ENCODE measurements at places on chromosomes 5 and 9.
A peak's percentile ranks its signal among the peaks of the same experiment; 100 is the strongest.

DNA sequence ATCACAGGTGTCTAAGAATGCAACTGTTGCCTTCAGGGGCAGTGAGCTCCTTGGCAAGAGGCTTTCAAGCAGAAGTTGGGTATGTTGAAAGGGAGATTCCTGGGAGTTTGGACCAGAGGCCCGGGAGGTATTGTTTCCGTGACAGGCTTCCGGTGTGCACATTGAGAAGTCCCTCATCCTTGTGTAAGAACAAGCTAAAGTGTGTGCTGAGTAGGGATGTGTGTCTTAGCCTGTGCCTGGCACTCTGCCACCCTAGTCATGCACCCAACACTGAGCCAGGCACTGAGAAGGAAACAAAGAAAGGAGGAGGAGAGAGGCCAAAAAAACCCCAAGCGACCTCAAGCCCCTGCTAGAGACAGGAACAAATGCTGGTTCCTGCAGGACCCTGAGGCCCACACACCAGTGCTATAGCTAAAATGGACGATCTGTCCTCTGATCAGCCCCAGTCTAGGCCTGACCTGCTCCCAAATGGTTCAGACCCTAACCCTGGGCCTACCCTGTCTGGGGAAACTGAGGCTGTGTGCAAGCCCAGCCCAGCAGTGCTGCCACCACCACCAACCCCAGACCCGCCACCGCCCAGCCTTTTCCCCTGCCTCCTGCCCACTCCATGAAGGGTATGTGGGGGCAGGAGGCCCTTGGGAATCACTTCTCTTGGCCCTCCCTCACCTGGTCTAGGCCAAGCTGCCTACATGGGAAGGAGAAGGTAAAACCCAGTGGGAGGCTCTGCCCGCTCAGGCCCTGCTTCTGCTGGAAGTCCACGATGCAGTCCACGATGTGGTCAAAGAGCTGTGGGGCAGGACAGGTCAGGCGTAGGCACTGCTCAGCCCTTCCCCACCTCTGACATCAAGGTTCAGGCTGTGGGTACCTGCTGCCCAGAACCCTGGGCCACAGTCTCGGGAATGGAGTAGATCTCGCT is 12.6 kb downstream of the HK3 start:
- DNase-seq, result no peak

GRCh38 chr9:137828527-137829259 is 48.9 kb upstream of the CACNA1B start:
- DNase-seq, result no peak

DNA sequence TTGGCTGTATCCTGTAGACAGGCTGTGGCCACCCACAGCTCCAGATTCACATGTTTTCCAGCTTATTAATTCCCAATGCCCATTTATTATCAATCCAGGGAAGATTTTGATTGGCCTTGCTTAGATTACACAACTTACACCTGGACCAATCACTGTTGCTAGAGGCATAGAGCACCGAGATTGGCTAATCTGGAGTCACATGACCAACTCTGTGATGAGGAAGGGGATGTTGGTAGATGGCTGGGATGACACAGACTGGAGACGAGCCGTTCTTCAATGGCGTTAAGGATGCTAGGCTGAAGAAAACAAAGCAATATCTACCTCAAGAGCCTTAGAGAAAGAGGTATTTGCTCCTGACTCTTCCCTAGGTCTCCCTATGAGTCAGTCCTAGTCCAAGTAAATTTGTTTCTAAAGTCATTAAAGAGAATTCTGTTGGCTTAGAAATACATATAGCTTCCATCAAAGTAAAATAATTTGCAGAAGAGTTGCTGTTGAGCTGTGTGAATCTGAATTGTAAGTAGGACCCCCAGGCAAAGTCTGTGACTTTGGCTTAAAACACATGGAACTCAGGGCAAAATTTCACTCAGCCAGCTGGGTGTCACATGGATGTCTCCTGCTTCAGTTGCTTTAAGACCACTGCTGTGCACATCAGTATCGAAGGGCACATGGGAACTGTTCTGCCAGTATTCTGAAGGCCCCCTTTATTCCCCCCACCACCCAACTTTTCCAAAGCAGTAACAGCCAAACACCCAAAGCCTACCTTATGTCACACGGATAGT is 326.4 kb upstream of the KLF4 start:
- DNase-seq, result no peak

- DNase-seq, result no peak
Observed at GRCh38 chr9:135743546-135744332, 41.8 kb downstream of the KCNT1 start.

- peak; percentile 78 for DNase-seq
Observed at GRCh38 chr5:175696139-175696854, 38.4 kb downstream of the HRH2 start.

- DNase-seq, result no peak
Observed at GRCh38 chr5:88480801-88481499, 212.3 kb upstream of the TMEM161B start.

Measured in stimulated activated CD4-positive, alpha-beta T cell treated with anti-CD3 and anti-CD28 coated beads, Interleukin-4, amount 100 ng/mL, for 48 hours (primary cell).